Pons (tissue), 1 donor: ENCODE measurements at places on chromosomes 2 and 18.

DNA sequence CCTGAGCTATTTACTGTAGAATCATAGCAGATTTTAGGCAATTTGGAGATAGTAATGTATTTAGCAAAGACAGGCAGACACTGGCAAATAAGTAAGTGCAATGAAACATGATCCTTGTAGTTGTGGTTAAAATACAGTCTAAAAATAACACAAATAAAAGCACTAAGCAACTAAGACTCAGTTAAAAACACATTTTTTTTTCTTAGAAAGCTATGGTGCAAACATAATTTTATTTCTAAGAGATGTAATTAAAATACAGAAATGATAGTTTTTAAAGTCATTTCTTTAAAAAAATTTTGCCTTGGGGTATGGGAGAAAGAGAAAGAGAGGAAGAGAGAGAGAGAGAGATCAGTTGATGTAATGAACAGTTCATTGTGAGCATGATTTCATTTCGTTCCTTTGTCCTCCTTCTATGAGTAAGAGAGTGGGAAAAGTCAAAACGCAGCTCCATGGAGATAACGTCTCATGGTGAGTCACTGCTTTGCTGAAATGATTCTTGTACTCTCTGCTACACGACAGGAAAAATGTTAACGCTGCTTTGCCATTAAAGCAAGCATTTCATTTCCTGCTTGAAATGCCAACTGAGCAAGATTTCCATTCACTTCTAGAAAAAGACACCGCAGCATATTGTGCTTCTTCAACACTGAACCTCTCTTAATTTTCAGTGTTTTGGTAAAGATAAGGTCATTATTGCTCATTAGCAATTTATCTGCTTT, 61.3 kb upstream of the PGAP1 start:
- DNase-seq = peak; percentile 40

DNA sequence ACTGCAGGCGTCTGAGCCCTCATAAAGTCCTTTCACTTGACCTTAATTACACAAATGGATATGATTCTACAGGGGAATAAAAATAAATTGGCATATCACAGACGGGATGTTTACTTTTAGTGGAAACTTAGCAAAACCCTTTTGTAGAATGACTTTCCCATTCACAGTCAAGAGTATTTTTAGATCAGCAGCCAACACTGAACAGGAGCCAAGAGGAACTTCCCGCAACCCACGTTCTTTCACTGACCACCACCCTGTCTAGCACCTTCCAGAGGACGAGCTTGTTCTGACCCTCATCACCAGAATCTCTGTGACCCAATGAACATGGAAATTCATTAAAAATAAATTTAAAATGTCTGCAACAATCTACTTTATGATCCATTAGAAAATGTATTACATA, 119.0 kb upstream of the SNTG2 start:
- DNase-seq = no peak

DNA sequence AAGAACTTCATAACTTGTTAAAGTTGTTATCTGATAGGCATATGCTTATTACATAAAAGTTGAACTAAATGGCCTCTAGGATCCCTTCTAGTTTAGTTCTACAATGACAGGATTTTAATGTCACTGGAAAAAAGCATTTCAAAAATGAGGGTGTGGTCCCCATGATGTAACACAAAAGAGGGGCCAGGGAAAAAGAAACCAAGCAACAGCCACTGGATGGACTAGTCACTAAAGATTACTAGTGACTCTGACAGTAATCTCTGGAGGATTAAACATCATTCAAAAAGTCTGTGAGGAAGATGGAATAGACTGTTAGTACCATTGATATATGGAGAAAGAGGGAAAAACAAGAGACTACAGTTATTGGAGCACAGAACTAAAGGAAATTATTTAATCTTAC, 22.6 kb downstream of the SEPTIN10 start:
- no peak for DNase-seq

DNA sequence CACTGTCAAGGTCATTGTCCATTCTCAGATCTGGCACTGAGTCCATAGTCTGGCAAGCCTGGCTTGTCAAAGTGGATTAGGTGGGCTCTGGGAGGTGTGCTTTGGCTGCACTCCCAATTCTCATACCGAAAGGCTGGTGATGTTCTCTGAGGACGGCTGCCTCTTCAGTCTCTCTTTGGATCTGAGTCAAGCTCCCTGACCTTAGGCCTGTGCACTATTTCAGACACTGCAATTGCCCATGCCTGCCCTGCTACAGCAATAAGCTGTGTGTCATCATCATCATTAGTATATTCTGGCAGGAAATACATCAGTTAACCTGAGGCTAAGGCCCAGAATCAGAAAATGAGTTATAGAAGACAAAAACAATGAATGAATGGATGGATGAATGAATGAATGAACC, 1.6 kb upstream of the SLC5A7 start:
- no peak for DNase-seq

GRCh38 chr18:55457028-55457427, 131.0 kb downstream of the TCF4 start:
- no peak for DNase-seq

GRCh38 chr2:47661310-47661709, 121.6 kb upstream of the MSH6 start:
- DNase-seq = no peak
